ENCODE measurements at places on chromosomes 11 and 22.

GRCh38 chr11:67410369-67410831, 5.1 kb upstream of the CARNS1 start:
- no peak for DNase-seq

DNA sequence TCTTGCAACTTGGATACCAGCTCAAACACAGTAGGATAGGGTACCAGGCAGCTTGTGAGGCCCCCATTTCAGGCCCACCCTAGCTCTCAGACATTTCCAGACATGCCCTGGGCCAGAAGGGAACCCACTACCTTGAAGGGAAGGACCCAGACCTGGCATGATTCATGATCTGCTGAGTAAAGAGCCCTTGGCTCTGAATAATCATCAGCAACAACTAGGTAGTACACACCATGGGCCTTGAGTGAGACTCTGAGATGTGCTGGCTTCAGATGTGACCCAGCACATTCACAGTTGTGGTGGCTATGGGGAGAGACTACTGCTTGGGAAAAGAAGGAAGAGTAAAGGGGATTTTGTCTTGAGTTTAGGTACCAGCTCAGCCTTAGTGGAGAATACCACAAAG, 23.6 kb downstream of the JRKL start:
- no peak for DNase-seq

DNA sequence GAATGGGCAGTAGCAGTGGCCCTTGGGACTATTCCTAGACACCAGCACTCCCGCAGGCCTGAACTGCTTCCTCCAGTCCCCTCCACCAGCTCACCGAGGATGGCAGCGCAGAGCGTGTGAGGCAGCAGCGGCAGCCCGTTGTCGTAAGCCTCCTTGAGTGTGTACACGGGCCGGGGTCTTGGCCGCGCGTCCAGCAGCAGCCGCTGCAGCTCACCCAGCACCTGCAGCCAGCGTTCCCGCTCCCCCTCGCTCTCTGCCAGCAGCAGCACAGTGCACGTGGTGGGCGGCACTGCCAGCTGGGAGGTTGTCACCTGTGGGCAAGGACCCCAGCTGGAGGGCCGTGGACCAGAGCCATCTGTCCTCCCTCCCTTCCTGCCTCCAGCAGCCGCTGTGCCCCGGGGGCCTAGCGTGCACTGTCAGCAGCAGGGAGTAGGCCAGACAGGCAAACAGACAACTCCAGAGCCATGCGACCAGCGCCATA, 13.0 kb downstream of the CDC42BPG start:
- DNase-seq: no peak

- DNase-seq: no peak
Measured at GRCh38 chr11:130218501-130219070, 59.0 kb downstream of the ST14 start.

All from NCI-H1417 treated with DMSO at 0.1 percent for 48 hours (cell line).